ENCODE measurements at places on chromosomes 16 and 17.

GRCh38 chr16:57873218-57873617, 70.9 kb upstream of the KIFC3 start:
- no peak overlapping the region for H3K27ac ChIP-seq
- H3K4me1 ChIP-seq: no peaks in the 10 kb centered on the region
- no peak overlapping the region for H3K4me3 ChIP-seq
- no peaks in the 10 kb centered on the region for H3K36me3 ChIP-seq
- no peaks in the 10 kb centered on the region for H3K27me3 ChIP-seq
- DNase-seq: no peak

GRCh38 chr16:2498531-2499253, 15.1 kb upstream of the ATP6V0C start:
- H3K4me1 ChIP-seq: peaks cover 62% of the 10 kb centered on the region
- H3K36me3 ChIP-seq: peaks cover 10% of the 10 kb centered on the region
- no peak for DNase-seq
- H3K27me3 ChIP-seq: no peaks in the 10 kb centered on the region

- no peaks in the 10 kb centered on the region for H3K27me3 ChIP-seq
- peak overlapping the region; percentile 63 for H3K4me3 ChIP-seq
Observed at GRCh38 chr17:9021992-9022572, 772 bp downstream of the NTN1 start.

DNA sequence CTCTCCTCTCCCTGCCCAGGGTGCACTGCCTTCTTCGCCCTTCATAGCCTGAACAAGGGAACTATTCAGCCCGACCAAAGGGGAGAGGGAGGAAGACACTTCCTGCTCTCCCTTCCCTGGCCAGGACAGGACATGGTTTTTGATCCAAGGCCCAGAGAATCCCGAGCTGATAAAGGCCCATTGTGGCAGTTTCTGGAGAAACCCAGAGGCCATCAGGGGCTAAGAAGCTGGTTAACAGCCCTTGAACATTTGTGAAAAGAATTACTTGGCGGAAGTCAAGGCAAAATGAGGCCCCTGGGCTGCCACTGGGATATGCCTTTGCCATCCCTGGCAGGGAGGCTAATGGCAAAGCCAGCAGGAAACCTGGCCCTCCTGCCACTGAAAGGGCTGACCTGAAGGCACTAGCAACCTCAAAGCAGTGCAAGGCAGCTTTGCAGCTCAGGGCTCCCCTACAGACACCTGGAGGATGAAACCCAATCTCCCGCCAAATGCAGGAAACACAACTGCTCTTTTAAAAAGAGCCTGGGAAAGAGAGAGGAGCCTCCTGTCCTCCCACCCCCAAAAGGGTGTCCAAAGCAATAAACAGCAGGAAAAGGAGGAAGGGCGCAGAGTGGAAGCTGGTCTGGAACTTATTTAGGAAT, 12.6 kb downstream of the PHB1 start:
- no peak for DNase-seq
- peaks cover 27% of the 10 kb centered on the region for H3K36me3 ChIP-seq
- H3K27me3 ChIP-seq: no peaks in the 10 kb centered on the region
- H3K27ac ChIP-seq: no peak overlapping the region

DNA sequence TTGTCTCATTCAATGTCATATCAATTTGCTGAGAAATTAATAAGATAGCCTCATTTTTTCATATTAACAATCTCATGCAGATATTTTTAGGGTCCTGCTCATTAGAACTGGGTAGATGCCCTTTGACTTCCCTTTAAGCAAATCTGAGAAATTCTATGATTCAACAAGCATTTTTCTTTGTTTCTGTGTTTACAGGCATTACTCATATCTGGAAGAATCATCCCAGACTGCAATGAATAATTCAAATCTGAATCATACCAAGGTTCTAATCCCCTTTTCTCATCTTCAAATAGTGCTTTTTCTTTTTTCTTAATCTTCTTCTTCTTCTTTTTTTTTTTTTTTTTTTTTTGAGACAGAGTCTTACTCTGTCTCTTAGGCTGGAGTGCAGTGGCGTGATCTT, 69.2 kb upstream of the KIFC3 start:
- no peak overlapping the region for H3K4me3 ChIP-seq
- no peak overlapping the region for H3K27ac ChIP-seq
- H3K27me3 ChIP-seq: no peaks in the 10 kb centered on the region
- DNase-seq: no peak

- no peak for DNase-seq
- H3K4me1 ChIP-seq: peaks cover 31% of the 10 kb centered on the region
- H3K4me3 ChIP-seq: peak overlapping the region; percentile 71
Observed at GRCh38 chr17:43125967-43126910, 1.1 kb upstream of the BRCA1 start.

GRCh38 chr17:77264617-77265230, 124.0 kb downstream of the SEC14L1 start:
- no peaks in the 10 kb centered on the region for H3K27me3 ChIP-seq
- H3K4me1 ChIP-seq: no peaks in the 10 kb centered on the region
- no peaks in the 10 kb centered on the region for H3K36me3 ChIP-seq
- H3K4me3 ChIP-seq: no peak overlapping the region
- no peak for DNase-seq
- no peak overlapping the region for H3K27ac ChIP-seq

DNA sequence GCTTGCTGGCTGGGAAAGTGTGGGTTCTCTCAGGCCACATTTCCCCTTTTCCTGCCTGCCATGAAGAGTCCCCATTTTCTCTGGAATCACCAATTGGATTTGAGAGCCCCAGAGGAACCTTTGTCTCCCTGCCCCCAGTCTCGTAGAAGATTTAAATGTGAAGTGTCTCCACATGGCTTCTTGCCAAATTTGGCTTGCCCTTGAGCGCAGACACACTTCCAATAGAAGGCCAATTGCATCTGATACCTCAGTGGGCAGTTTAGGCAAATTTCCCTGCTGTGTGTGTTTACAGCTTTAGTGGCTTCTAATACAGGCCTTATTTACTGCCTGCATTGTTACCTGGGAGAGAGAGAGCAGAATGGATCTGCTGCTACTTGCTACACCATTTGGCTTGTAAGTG, 29.7 kb downstream of the CDK5R1 start:
- H3K4me3 ChIP-seq: no peak overlapping the region
- DNase-seq: no peak
- H3K27ac ChIP-seq: no peak overlapping the region

DNA sequence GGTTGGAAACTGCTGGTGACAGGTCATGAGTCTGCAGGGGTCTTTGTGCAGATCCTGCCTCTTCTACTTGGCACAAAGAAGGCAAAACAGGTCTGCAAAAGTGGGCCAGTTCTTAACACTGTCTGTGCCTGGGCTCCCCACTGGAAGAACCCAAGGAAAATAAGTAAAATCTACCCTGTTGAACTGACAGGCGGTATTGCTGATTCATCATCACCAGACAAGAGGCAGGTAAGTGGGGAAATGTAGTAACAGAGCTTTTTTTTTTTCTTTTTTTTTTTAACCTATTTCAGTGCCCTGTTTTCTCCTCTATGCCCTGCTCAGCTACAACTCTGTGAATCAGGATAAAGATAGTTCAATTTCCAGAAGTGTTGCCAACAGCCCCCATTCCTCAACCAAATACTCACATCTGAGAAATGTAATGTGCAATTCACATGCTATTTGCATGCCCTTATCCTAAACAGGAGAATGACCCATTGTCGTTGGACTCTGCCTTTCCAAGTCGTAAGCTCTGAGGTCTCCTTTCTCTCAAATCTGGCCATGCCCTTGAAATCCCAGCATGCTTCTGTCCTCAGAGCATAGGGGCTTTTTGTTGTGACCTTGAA, 237.0 kb downstream of the SOX9 start:
- no peaks in the 10 kb centered on the region for H3K36me3 ChIP-seq
- no peak overlapping the region for H3K4me3 ChIP-seq
- H3K27me3 ChIP-seq: no peaks in the 10 kb centered on the region
- no peaks in the 10 kb centered on the region for H3K4me1 ChIP-seq
- no peak for DNase-seq
- H3K27ac ChIP-seq: no peak overlapping the region

GRCh38 chr17:51006601-51007000, 114.1 kb downstream of the SPAG9 start:
- DNase-seq: no peak
- H3K4me1 ChIP-seq: no peaks in the 10 kb centered on the region
- H3K36me3 ChIP-seq: no peaks in the 10 kb centered on the region
- H3K4me3 ChIP-seq: no peak overlapping the region
- no peaks in the 10 kb centered on the region for H3K27me3 ChIP-seq

GRCh38 chr17:77645072-77646045, 313.1 kb upstream of the TNRC6C start:
- peak; percentile 82 for DNase-seq
- H3K36me3 ChIP-seq: no peaks in the 10 kb centered on the region
- H3K4me1 ChIP-seq: peaks cover 7% of the 10 kb centered on the region
- no peak overlapping the region for H3K27ac ChIP-seq
- no peaks in the 10 kb centered on the region for H3K27me3 ChIP-seq

GRCh38 chr16:66026211-66026610, 340.3 kb upstream of the CDH5 start:
- H3K27me3 ChIP-seq: no peaks in the 10 kb centered on the region
- H3K4me3 ChIP-seq: no peak overlapping the region
- no peak overlapping the region for H3K27ac ChIP-seq
- no peak for DNase-seq

GRCh38 chr16:24700549-24701392, 28.7 kb upstream of the TNRC6A start:
- no peaks in the 10 kb centered on the region for H3K27me3 ChIP-seq
- peaks cover 19% of the 10 kb centered on the region for H3K4me1 ChIP-seq
- H3K36me3 ChIP-seq: no peaks in the 10 kb centered on the region

GRCh38 chr17:1548032-1548431, 14.6 kb downstream of the PITPNA start:
- H3K4me1 ChIP-seq: peaks cover 6% of the 10 kb centered on the region
- no peak overlapping the region for H3K27ac ChIP-seq
- peaks cover 53% of the 10 kb centered on the region for H3K36me3 ChIP-seq
- DNase-seq: no peak

DNA sequence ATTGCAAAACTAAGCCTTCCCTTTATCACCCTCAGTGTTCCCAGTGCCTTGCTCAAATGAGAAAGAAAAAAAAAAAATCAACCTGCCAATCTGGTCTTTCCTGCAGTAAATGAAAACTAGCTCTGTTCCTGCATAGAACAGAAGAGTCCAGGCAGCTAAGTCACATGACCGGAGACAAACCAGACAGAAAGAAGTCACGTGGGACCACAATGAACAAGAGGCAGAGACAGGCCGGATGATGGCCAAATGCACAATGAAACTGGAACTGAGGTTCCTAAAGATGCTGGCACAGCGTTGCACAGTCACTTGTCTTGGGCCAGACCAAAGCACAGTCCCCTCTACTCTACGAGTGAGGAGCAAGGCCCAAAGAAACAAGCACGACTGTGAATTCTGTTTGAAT, 172.5 kb downstream of the GRIN2A start:
- DNase-seq: no peak

DNA sequence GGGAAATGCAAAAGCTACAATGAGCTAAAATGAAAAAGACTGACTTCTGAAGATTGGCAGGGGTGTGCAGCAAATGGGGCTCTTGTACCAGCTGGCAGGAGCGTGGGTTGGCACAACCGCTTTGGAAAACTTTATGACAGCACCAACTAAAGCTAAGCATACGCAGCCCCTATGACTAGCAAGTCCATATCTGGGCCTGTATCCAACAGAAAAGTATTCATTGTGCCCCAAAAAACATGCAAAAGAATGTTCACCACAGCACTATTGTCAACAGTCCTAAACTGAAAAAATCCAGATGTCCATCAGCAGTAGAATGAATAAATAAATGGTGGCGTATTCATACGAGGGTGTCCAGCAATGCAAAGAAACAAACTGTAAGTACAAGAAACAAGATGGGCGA, 22.6 kb upstream of the ITGA3 start:
- no peak overlapping the region for H3K27ac ChIP-seq
- H3K4me3 ChIP-seq: no peak overlapping the region
- H3K4me1 ChIP-seq: peaks cover 27% of the 10 kb centered on the region
- DNase-seq: no peak

- peak overlapping the region; percentile 96 for H3K27ac ChIP-seq
- no peak for DNase-seq
- no peak overlapping the region for H3K4me3 ChIP-seq
- no peaks in the 10 kb centered on the region for H3K36me3 ChIP-seq
- H3K27me3 ChIP-seq: no peaks in the 10 kb centered on the region
Observed at GRCh38 chr17:43402567-43402966, 3.8 kb downstream of the ARL4D start.

DNA sequence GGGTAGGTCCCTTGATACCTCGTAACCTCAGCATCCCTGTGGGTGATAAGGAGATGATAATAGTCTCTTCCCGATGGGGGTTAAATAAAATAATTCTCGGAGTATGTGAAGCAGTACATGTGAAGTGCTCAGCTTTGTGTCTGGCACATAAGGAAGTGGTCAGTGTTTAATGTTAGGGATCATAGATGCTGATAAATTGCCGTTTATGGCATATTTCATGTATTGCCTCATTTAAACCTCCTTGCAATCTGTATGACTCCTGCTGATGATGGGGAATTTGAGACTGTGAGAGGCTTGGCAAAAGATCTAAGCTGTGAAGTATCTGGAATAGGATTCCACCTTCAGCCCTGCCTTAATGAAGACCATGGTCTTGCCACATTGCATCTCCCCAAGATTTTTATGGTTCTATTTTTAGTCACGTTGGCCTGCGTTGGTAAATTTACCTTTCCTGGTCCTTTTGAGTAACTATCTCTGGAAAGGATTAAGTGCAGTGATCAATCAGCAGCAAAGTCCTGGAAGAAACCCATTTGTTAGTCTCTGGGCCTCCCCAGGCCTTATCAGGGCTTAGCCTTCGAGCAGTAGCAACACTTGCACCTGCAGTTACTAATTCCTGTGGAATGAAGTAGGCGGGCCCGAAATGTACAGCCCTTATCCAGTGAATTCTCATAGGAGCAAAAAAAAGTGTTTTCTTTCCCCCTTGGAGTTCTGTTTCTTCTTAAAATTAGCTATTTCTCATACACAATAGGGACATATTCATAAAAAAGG, 144.9 kb downstream of the WWOX start:
- H3K27ac ChIP-seq: no peak overlapping the region
- H3K36me3 ChIP-seq: no peaks in the 10 kb centered on the region
- H3K4me3 ChIP-seq: no peak overlapping the region
- no peaks in the 10 kb centered on the region for H3K4me1 ChIP-seq
- H3K27me3 ChIP-seq: no peaks in the 10 kb centered on the region

- no peak for DNase-seq
- no peak overlapping the region for H3K4me3 ChIP-seq
- no peaks in the 10 kb centered on the region for H3K36me3 ChIP-seq
- no peaks in the 10 kb centered on the region for H3K27me3 ChIP-seq
- no peaks in the 10 kb centered on the region for H3K4me1 ChIP-seq
Observed at GRCh38 chr16:51939378-51939871, 607.5 kb downstream of the TOX3 start.

Measured in vagina (tissue), 2 donors.